ENCODE measurements at places on chromosomes 2 and 18. TPM values are rescaled to one million over a fixed set of nuclear protein-coding genes. Genes with fewer than 3 reads are reported as not detected.

GLI2 gene
- 21.1 TPM for total RNA-seq

DSG2 gene
- 2.2 TPM for total RNA-seq

NEMP2 gene
- 6.8 TPM for total RNA-seq

TUBB8B gene
- total RNA-seq: not detected

NT5C1B gene
- total RNA-seq: not detected

Data from posterior vena cava (tissue), 2 donors.